ENCODE measurements at places on chromosomes 4 and X. TPM values are rescaled to one million over a fixed set of nuclear protein-coding genes. Genes with fewer than 3 reads are reported as not detected.

Gene TAF7L
- total RNA-seq = 2.0 TPM

Gene IL2
- total RNA-seq = 1.5 TPM

- no peaks in the 10 kb centered on the region for H3K36me3 ChIP-seq
- no peak overlapping the region for H3K27ac ChIP-seq
- no peak for DNase-seq
- no peak overlapping the region for H3K4me3 ChIP-seq
- no peaks in the 10 kb centered on the region for H3K27me3 ChIP-seq
These were observed 373.1 kb upstream of the LCORL start for GRCh38 chr4:18394656-18395055.

GRCh38 chrX:7216981-7217587, 69.1 kb upstream of the PUDP start:
- no peaks in the 10 kb centered on the region for H3K27me3 ChIP-seq
- no peaks in the 10 kb centered on the region for H3K4me1 ChIP-seq
- H3K36me3 ChIP-seq = no peaks in the 10 kb centered on the region
- H3K4me3 ChIP-seq = no peak overlapping the region
- DNase-seq = no peak

- H3K36me3 ChIP-seq = no peaks in the 10 kb centered on the region
- H3K4me1 ChIP-seq = no peaks in the 10 kb centered on the region
- H3K27me3 ChIP-seq = no peaks in the 10 kb centered on the region
- H3K27ac ChIP-seq = no peak overlapping the region
- H3K4me3 ChIP-seq = no peak overlapping the region
These were observed 90.4 kb downstream of the GPAT3 start for GRCh38 chr4:83626245-83626836.

DNA sequence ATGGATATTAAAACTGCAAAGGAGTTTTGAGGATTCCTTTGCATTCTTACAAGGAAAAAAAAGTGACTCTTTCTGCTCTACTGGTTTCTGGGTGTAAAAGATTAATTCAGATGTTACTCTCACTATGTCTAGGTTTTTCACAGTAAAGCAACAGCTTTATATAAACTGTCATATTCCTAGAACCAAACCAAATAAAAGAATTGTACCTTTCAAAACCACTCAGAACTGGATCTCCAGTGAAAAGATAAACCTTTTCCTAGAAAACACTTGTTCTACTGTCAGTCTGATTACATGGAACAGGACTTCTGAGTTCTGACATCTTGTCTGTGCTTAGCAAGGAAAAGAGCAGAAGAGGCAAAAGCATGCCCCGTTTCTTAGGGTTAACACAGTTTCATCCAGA, 5.0 kb upstream of the PPID start:
- H3K27me3 ChIP-seq = no peaks in the 10 kb centered on the region
- DNase-seq = no peak
- H3K4me3 ChIP-seq = no peak overlapping the region
- H3K4me1 ChIP-seq = no peaks in the 10 kb centered on the region
- H3K36me3 ChIP-seq = no peaks in the 10 kb centered on the region
- no peak overlapping the region for H3K27ac ChIP-seq

DNA sequence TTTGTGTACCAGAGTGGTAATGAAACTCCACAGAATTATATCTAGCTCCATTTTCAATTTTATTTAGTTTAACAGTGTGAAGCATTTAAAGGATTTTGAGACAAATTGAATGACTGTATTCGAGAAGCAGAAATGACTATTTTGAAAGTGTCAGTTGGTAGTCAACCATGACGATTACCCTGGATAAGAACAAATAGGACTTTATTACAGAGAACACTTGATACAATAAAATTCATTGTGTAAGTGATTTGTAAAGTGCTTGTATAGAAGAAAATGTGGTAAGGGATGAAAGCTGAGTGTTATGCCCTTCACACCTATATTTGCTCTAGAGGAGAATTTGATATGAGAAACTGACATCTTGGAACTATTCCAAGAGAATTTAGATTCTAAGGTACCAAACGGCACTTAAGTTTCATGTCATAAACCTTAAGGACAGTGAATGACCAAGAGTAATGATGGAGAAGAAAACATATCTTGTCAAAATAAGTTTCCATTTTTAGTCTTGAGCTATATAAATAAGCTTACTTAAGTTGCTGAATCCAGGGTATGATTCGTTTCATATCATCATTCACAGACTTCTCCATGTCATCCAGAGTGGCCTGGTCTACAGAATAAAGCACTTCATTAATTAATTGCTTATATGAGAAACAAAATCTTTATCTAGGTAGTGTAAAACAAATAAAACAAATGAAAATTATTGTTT, 34.6 kb downstream of the MED14 start:
- no peaks in the 10 kb centered on the region for H3K27me3 ChIP-seq

DNA sequence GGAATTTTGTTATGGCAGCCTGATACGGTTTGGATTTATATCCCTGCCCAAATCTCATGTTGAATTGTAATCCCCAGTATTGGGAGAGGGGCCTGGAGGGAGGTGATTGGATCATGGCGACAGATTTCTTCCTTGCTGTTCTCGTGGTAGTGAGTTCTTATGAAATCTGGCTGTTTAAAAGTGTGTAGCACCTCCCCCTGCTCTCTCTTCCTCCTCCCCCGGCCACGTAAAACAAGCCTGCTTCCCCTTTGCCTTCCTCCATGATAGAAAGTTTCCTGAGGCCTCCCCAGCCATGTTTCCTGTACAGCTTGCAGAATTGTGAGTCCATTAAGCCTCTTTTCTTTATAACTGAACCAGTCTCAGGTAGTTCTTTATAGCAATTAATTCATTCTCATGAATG, 37.9 kb downstream of the SUPT20HL2 start:
- no peaks in the 10 kb centered on the region for H3K36me3 ChIP-seq
- no peak overlapping the region for H3K4me3 ChIP-seq
- H3K27me3 ChIP-seq = peaks cover 6% of the 10 kb centered on the region
- H3K27ac ChIP-seq = no peak overlapping the region
- no peak for DNase-seq

Measured in stomach (tissue), 19 donors.